ENCODE measurements at places on chromosomes 3 and 15.

DNA sequence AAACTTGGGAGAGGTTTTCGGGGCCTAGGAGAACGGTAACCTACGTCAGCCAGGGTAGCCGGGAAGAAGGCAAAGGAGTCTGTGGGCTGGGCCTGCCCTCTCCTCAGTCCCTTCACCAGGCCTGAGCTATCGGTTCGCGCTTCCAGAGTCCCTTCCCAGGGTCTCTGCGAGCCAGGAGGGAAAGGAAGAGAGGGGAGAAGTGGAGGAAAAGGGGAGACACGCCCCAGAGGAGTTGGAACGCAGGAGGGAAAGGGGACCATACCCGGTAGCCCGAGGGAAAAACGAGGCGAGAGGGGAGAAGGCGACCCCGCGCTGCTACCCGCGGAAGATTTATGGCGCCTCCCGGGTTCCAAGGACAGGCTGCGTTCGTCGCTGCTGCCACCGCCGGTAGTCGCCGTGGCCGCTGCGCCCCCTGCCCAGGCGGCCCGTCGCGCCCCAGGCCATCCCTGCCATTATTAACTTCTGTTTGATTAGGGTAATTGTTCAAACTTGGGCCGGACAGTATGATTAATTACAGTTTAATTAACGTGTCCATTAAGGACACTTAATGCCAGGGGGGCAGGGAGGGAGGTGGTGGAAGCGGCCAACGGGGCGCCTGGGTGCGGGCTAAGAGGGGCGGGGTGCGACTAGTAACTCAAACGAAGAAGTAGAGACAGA, 3.4 kb upstream of the SKOR1 start:
- no peak for DNase-seq

GRCh38 chr3:138072796-138073195, 42.6 kb downstream of the DZIP1L start:
- DNase-seq = no peak

- no peak for DNase-seq
Observed at GRCh38 chr3:105747060-105747541, 121.7 kb downstream of the CBLB start.

DNA sequence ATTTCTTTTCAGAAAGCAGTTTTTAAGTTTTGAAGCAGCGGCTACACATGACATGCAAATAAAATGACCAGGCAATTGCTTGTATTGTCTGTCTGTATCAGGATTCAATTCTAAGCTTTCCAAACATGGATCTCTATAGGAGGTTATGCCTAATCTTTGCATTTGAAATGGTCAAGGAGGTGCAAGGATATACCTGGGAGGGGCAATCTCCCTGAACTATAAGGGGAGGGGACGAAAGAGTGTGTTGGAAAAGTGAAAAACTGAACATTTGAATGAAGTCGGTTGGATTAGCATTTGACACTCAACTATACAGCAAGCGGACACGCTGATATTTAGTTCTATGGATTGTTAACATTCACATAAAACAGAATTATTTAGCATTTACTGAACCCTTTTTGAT, 11.7 kb downstream of the ROBO2 start:
- DNase-seq = no peak

DNA sequence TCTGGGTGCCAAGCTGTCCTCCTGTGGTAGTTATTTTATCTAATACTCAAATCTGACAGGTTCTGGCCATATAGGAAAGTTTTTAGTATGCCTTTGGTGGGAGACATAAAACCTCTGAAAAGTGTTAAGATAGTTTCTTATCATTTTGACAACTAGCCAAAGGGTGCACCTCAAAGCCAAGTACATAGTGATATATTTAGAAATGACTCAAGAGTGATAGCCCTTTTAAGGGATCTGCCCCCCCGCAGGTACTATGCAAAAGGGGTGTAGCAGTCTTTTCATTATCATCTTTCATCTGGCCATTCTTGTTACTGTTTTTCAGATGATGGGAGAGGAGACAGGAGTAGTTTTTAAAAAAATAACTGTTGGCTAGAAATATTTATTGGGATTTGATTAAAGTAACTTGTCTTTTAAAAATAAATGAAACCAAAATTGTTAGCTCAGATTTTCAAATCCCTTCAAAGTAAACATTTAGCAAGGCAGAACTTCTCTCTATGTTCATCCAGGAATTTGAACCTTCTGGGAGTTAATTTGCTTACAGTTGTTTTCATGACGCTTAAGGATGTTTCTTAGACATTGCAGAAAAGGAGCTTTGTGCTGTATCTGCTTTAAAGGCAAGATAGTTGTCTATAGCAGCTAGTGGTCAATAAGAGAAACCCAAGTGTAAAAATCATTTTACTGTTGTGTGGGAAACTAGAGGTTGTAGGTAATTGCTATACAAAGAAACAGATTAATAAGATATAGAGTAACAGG, 5.1 kb downstream of the PHLDB2 start:
- no peak for DNase-seq

DNA sequence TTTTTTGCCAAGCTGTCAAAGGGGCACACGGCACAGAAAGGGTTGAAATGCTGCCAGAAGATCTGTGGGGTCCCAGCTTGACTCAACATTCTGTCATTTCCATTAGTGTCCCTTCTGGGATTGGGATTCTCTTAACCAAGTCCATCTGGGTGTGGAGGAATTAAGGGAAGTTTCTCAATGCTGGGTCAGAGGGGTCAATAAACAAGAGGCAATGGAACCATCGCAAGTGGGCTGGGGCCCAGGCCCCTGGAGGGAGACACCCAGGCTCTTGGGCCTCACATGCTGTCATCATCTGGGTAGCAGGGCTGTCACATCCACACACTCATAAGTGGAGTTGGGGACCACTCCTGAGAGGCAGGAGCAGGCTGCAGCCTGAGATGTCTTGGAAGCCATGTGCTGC, 8.1 kb upstream of the APOD start:
- no peak for DNase-seq

DNA sequence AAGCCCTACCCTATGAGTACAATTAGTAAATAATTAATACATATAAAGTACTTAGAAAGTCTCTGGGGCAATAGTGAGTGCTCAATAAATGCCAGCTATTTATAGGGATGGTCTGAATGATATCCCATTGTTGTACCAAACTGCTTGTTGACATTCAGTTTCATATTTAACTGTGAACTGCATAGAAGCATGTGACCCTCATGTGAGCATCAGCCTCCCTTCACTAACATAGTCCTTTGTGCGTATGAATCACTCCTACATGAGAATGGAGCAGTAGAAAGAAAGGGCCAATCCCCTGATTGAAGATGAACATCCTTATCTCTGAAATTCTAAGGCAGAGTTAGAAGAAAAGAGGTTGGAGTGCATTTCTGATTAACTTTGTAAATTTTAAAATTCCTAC, 68.7 kb upstream of the ATP10A start:
- DNase-seq = no peak
